ENCODE measurements at places on chromosomes 1 and 21.

GRCh38 chr1:186409091-186409490 lies 33.5 kb downstream of the ODR4 start:
- DNase-seq: no peak

DNA sequence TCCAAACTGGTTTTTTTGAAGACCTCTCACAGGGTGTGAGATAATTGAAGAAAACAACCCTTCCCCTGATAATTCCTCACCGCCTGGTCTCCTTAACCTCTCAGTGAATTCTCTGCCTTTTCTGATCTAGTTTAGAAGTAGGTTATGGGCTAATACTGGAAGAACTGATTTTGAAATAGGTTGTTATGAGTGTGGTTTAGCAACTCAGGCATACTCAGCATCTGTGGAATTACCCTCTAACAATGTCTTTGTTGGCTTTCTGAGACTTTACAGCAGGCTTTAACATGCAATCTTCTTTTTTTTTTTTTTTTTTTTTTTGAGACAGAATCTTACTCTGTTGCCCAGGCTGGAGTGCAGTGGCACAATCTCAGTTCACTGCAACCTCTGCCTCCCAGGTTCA lies 10.3 kb upstream of the PLD5 start:
- DNase-seq: no peak

GRCh38 chr1:61109158-61109557 lies 26.8 kb downstream of the NFIA start:
- no peak for DNase-seq

DNA sequence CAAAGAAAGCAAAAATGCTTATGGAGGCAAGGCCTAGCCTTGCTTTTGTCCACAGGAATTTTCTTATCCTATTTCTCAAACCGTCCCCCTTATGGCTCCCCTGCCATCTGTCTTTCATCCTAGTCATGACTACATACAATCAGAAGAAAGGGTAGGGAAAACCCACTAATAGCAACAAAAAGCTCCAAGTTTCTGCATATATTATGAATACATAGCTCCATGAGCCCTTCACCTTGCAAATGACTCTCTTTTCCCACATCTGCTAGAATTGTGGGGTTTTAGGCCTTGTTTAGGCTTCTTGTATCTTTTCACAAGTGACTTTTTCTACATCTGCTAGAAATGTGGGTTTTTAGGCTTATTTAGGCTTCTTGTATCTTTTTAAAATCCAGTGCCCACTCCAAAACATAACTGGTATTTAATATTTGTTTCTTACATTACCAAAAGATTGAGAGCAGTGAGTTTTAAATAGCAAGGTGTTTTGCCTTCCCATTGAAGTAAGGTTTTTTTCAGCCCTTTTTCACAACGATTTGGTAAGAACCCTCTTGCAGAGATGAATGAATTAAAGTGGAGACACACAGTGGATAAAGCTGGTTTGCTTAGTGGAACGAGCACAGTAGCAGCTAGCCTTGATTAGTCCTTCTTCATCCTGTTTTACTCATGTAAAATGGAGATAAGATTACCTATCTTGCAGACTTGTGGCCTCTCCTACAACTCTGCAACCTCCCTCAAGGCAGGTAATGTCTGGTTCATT lies 4.4 kb downstream of the GADD45A start:
- no peak for DNase-seq

DNA sequence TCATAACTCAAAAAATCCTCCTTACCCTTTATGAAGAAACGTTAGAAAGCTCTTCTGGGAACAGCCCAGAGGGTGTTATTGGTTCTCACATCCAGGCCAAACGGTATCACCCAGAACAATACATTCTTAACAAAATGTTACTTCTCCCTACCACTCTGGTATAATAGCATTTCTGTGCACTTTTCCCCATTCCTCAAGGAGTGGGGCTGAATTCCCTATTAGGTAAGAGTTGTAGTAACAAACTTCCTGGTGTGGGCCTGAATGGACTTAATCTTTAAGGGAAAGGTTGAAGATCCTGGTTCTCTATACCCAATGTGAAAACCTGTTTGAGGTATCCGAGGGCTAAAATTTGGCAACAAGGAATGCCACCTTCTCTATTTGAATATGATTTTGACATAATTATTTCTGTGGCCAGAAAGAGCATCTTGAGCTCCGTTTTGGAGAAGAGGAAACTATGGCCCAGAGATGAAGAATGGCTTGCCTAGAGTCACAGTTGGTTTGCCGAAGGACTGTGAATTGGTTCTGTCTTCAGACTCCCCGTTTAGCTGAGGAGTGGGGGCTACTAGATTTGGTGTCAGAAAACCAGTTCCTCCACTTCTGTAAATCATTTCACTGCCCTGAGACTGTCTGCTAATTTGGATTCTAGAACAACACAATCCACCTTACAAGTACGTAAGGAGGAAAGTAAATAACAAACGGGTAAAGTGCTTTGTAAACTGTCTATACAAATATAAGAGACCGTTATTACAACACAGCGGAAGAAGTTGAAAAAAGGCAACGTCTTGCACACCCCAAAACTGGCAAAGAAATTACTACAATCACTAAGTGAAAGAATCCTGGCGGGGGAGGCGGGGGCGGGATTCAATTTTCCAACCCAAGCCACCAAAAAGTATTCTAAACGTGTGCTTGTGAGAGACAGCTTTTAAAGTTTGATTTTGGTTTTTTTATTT lies 2.3 kb downstream of the ANP32E start:
- DNase-seq: peak; percentile 42

DNA sequence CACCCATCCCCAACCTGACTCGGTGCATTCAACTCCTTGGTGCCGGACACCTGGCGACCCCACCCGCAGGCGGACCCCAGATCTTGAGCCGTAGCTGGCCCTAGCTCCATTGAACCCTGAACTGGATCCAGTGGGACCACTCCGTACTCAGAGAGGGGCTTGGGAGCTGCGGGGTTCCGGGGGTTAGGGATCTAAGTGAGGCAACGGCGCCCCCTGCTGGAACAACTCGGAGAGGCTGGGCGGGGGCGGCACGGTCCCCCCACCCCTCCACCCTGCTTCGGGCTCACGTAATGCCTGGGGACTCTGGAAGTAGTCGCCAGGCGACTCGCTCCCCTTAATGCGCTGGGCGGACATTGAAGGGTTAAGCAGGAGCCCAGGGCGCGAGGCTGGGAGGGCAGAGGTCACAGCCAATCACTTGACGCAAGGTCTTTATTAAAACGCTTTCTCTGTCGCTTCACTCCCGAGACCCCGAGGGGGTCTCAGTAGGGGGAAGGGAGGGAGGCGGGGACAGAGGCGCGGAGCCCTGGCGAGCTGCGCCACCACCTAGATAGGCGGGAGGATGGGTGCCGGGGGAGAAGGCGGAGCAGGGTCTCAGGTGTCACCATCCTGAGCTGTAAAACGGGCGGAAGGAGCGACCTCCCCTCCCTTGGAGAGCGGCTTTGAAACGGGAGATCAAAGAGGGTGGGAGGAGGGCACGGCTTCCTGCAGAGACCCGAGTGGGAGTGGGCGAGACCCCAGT lies 704 bp upstream of the CRABP2 start:
- no peak for DNase-seq

- no peak for DNase-seq
These were observed 316.8 kb upstream of the CAMK1G start for GRCh38 chr1:209266590-209267205.

DNA sequence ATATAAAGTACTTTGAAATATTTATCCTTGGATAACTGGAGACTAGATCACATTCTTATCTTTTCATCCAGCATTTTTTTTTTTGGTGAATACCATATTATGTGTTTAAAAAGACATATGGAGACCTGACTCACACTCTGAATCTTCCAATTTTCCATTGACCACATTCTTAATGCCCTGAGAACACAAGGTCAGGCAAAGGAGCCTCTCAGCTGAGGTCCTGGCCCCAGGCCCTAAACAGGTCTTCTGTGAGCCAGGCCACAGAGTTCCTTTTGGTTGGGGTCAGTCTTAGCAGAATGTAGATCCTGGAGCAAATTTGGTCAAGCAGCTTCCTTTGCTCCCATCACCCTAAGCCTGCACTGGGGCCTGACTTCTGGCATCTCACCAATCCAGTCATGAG lies 390.1 kb upstream of the ST6GALNAC5 start:
- no peak for DNase-seq

GRCh38 chr21:46078322-46078977 lies 19.5 kb upstream of the COL6A2 start:
- no peak for DNase-seq

- DNase-seq: no peak
These were observed 67.9 kb upstream of the ARID1A start for GRCh38 chr1:26627954-26628353.

- no peak for DNase-seq
These were observed 4.1 kb downstream of the GRHL3 start for GRCh38 chr1:24323281-24323680.

- no peak for DNase-seq
These were observed 2.9 kb upstream of the FCMR start for GRCh38 chr1:206924592-206925105.

DNA sequence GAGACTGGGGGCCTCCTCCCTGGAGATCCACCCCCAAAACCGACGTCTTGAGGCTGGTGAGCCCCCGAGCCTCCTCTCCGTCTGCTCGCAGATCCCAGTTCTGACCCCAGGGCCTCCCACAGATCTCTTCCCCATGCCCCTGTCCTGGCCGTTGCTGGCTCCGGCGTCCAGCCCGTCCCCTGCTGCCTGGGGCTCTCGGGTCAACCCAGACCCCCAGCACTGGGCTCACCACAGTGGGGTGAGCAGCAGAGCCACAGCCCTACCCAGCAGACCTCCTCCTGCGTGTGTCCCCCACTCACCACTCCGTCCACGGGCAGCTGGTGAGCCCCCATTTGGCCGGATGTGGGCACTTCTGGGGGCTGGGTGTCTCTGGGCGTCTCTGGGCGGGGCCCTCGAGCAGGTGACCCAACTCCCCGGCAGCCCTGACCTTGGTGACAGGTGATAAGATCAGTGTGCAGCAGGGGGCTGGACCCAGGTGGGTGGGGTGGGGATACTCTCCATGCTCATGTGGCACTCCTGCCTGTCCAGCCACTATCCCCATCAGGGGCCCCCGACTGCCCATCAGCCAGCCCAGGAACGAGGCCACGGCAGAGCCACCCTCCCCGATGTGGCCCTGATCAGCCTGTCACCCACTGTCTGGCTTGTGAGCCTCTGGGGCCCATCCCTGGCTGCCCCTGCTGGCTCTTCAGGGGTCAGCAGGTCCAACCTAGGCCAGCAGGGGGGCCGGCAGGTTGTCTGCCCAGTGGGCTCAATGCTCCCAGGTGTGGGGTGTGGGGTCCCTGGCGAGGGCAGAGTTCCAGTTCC lies 709 bp downstream of the TNFRSF14 start:
- no peak for DNase-seq

- no peak for DNase-seq
These were observed 17.4 kb downstream of the NDUFS5 start for GRCh38 chr1:39043513-39043912.

DNA sequence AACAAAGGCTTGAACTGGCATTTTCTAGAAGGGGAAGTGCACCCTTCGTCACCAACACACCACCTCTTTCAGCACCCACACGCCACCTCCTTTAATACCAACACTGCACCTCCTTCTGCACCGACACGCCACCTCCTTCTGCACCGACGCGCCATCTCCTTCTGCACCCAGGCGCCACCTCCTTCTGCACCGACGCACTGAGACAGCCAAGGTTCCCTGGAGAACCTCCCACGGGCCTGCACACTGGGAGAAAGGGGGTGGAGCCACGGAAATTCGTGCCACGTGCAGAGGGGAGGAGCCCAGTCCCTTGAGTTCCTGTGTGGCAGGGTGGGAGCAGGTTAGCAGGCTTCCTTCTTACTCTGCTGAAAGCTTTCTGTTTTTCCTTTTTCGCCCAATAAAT lies 327.9 kb upstream of the C1orf174 start:
- DNase-seq: no peak

DNA sequence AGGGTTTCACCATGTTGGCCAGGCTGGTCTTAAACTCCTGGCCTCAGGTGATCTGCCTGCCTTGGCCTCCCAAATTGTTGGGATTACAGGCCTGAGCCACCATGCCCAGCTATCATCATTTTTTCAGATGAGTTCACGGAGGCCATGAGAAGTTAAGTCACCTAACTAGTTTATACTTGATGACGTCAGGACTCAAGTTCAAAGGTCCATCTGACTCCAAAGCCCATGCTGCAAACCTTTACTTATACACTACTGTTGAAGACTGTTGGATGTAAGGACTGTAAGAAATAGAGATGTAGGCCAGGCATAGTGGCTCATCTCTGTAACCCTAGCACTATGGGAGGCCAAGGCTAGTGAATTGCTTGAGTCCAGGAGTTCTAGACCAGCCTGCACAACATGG lies 40.8 kb upstream of the STMN1 start:
- no peak for DNase-seq

GRCh38 chr1:201741763-201742342 lies 87.1 kb upstream of the IPO9 start:
- no peak for DNase-seq

DNA sequence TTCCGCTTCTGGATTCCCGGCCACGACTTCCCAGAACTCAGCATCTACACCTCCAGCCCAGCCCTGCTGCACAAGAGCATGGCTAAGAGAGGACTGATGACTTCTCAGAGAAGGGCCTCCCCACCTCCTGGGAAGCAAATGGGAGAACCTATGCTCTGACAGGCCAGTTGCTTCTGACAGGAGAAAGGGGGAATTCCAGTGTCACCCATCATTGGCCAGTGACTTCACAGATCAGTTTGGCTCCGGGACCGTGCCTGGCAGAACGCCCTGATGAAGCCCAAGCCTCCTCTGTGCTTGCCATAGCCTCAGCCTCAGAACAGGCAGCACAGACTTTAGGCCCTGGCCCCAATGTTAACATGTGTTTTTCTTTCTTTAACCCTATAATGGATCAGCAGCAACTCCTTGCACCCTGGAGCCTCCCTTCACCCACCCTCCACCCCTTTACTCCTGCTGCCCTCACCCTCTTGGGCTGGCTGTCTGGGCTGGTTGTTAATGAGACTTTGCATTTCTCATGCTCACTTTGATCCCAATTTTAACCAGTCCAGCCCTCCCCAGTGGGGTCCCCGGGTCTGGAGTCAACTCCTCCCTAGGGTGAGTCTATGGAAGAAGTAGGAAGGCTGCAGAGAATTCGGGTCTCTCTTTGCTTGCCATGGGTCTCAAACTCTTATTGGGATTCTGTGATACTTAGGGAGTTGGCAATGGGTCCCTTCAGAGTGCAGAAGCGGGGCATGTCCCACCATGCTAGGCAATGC lies 42.7 kb upstream of the SLC30A1 start:
- DNase-seq: no peak

- no peak for DNase-seq
These were observed 126.4 kb downstream of the FAM78B start for GRCh38 chr1:166040202-166040997.

GRCh38 chr1:29425631-29426030 lies 189.3 kb downstream of the PTPRU start:
- no peak for DNase-seq

All from KG1 (cell line).